ENCODE measurements at places on chromosomes 3 and 15. TPM values are rescaled to one million over a fixed set of nuclear protein-coding genes. Genes with fewer than 3 reads are reported as not detected.

MEGF11 gene
- 0.70 TPM for total RNA-seq

GHSR gene
- total RNA-seq, result not detected

TRPM1 gene
- not detected for total RNA-seq

GYG1 gene
- 32.6 TPM for total RNA-seq

SLC12A1 gene
- total RNA-seq, result not detected

C15orf62 gene
- total RNA-seq, result 0.16 TPM

BNC1 gene
- total RNA-seq, result 0.48 TPM

GPR62 gene
- not detected for total RNA-seq

ACTRT3 gene
- 2.9 TPM for total RNA-seq

WDR48 gene
- 24.9 TPM for total RNA-seq

GRM7 gene
- total RNA-seq, result not detected

ZPLD1 gene
- total RNA-seq, result 0.05 TPM

USP50 gene
- total RNA-seq, result not detected

RPL4 gene
- 5,325 TPM for total RNA-seq

PRICKLE2 gene
- total RNA-seq, result 2.6 TPM

UNC45A gene
- total RNA-seq, result 54.2 TPM

LSG1 gene
- total RNA-seq, result 31.8 TPM

SERINC4 gene
- not detected for total RNA-seq

ZSCAN2 gene
- 13.7 TPM for total RNA-seq

BCL2A1 gene
- total RNA-seq, result 11.4 TPM

FAM43A gene
- 12.7 TPM for total RNA-seq

PYGO1 gene
- 7.9 TPM for total RNA-seq

PLCB2 gene
- total RNA-seq, result 0.55 TPM

RIOX2 gene
- 31.0 TPM for total RNA-seq

DYNLT2B gene
- total RNA-seq, result 24.0 TPM

KCNMB3 gene
- 2.1 TPM for total RNA-seq

XYLB gene
- total RNA-seq, result 4.1 TPM

FBXL22 gene
- 0.32 TPM for total RNA-seq

ADIPOQ gene
- not detected for total RNA-seq

AEN gene
- 87.2 TPM for total RNA-seq

KNG1 gene
- total RNA-seq, result not detected

SI gene
- not detected for total RNA-seq

RBP2 gene
- total RNA-seq, result not detected

CEP152 gene
- total RNA-seq, result 4.4 TPM

MANF gene
- total RNA-seq, result 115 TPM

ABHD14A gene
- total RNA-seq, result 13.5 TPM

LRRC34 gene
- not detected for total RNA-seq

GOLGA6D gene
- total RNA-seq, result not detected

FRG2C gene
- not detected for total RNA-seq

DGKG gene
- total RNA-seq, result 7.6 TPM

RAB11A gene
- total RNA-seq, result 374 TPM

ZNF80 gene
- not detected for total RNA-seq

DAZL gene
- total RNA-seq, result not detected

All from A549 treated with ZK216348 at 1 μM for 4 hours (cell line).